ENCODE measurements at places on chromosomes 3 and 15.

DNA sequence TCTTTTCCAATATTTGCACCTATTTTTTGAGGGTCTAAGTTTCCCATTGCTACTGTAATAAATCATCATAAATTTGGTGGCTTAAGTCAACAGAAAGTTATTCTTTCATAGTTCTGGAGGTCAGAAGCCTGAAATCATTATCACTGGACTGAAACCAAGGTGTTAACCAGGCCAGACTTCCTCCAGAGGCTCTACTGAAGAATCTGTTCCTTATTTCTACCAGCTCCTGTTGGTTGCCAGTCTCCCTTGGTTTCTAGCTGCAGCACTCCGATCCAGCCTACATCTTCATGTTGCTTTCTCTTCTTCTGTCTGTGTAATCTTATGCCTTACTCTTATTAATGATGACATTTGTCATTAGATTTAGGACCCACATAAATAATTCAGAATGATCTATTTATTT is 22.0 kb upstream of the ARPP21 start:
- DNase-seq, result no peak

GRCh38 chr15:96422125-96422524 is 91.6 kb downstream of the NR2F2 start:
- DNase-seq, result no peak

- no peak for DNase-seq
These were observed 41.4 kb downstream of the SIDT1 start for GRCh38 chr3:113573728-113574127.

DNA sequence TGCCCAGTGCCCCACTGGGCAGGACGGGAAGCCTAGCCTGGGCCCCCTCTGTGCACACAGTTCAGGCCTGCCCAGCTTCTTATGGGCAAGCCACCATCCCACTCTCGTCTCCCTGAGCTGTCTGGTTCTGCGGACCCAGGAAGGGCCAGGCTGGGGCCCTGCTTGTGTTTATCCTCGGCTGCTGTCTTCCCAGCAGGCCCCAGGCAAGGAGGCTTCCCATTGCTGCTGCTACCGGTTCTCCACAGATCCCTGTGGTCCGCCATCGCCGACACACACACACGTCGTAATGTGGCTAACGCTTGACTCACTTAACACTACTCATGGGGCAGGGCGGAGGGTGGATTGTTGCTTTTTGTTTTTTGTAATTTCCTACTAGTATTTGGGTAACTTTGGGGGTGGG is 52.4 kb upstream of the SLC6A1 start:
- DNase-seq, result no peak

DNA sequence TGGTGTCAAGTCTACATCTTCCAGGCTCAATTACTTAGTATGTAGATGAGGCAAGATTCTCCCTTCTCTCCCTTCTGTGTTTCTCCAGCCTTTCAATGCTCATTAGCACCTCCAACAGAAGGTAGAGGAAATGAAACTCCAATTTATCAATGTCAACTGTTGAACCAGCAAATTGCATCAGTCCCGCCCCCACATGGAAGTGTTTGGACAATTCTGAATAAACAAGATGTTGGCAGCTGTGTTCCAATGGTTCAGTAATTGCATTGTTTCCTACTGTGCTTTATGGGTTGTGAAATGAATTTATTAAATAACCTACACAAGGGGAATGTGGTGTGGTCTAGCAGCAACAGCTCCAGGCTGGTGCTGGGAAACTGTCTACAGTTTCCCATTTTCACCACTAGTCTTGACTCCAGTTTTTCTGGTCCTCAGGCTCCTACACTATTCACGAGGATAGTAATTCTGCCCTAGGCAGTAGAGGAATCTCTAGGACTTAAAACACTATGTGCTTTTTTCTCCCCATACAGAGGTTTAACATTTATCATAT is 91.9 kb downstream of the MB21D2 start:
- no peak for DNase-seq

DNA sequence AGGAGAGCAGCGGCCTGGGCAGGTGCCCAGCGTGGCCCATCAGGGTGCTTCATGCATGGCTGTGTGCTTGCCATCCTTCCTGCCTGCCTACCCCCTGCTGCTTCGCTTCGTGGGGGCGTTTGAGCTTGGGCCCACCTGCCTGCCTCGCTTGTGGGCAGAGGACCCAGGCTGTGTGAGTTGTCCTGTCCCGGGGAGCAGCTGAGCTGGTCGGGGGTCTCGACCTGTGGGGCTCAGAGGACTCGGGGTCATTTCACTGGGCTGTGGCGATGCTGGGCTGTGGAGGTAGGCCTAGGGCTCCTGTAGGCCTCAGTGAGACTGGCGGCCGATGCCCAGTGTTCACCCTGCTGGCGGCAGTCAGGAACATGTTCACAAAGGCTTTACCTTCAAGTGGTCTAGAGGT is 12.1 kb upstream of the STAB1 start:
- no peak for DNase-seq

DNA sequence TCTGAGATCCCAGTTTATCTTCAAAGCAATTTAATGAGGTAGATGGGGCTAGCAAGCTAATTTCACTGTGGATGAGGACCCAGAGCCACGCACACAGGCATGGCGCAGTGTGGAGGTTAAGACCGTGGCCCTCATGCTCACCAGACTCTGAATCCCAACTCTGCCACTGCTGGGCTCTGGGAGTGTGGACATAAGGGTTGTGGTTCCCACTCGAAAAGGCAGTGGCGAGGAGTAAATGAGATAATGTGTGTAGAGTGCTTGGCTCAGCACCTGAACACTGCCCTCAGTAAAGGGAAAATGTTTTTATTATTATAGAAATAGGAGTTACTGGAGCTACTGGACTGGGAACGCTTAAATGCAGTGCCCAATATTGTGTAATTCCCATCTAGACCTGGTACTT is 243.5 kb upstream of the TPM1 start:
- DNase-seq, result no peak

- no peak for DNase-seq
These were observed 102.9 kb upstream of the ABHD17C start for GRCh38 chr15:80591938-80592825.

DNA sequence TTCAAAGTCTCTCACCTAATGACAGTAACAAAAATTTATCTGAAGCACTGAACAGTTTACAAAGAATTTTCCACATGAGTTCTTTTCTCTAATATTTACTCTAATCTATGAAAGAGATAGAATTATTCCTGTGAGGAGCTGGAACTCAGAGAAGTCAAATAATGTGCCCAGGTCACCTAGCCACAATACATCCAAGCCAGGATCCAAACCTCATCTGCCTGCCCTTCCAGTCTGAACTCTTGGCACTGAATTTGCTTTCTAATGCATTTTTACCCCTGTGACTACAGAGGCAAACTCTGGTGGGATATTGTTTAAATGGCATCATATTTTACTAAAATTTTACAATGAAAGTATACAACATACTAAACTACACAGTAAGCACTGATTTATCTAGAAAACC is 191.4 kb upstream of the RORA start:
- DNase-seq, result no peak

GRCh38 chr3:184335291-184335660 is 2.1 kb upstream of the FAM131A start:
- DNase-seq, result no peak

DNA sequence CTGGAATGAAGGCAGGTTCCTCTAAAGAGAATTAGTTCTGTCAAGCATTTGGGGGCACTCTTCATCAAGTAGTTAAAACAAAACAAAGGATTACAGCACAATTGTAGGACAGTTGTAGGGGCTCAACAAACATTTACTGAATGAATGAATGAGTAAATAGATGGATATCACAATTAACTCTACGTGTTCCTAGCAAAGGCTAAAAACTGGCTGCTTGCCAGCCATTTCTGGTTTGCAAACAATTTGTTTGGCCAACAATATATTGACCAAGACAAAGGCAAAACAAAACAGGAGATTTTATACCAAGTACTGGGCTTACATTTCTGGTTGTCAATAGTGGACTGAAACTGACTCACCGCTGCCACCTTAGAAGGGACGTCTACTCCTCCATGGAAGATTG is 116.8 kb downstream of the ZNF280D start:
- DNase-seq, result no peak

GRCh38 chr3:177607589-177607988 is 410.3 kb upstream of the TBL1XR1 start:
- no peak for DNase-seq

DNA sequence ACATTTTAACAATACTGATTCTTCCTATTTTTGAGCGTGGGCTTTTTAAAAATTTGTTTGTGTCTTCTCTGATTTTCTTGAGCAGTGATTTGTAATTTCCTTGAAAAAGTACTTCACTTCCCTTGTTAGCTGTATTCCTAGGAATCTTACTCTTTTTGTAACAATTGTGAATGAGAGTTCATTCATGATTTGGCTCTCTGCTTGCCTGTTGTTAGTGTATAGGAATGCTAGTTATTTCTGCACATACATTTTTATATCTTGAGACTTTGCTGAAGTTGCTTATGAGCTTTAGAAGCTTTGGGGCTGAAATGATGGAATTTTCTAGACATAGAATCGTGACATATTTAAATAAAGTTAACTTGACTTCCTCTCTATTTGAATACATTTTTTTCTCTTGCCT is 582.8 kb upstream of the BCHE start:
- no peak for DNase-seq

- no peak for DNase-seq
These were observed 244.1 kb upstream of the TBL1XR1 start for GRCh38 chr3:177441276-177441812.

DNA sequence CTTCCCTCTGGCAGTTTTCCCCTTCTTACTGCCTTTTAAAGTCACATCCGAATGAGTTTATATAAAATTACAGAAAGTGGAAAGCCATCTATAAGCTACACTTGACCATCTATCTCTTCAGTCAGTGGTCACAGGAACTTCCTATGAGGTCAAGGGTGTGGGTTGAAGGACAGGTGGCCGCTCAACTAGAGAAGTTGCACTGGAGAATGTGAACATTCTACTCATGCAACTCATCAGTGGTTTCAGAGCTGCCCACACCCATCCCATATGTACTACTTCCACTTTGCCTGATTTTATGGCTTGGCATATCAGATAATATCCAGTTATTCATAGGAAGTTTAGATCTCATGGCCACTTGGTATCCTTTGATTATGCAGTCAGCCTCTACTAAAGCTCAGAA is 57.4 kb upstream of the TMEM158 start:
- no peak for DNase-seq

DNA sequence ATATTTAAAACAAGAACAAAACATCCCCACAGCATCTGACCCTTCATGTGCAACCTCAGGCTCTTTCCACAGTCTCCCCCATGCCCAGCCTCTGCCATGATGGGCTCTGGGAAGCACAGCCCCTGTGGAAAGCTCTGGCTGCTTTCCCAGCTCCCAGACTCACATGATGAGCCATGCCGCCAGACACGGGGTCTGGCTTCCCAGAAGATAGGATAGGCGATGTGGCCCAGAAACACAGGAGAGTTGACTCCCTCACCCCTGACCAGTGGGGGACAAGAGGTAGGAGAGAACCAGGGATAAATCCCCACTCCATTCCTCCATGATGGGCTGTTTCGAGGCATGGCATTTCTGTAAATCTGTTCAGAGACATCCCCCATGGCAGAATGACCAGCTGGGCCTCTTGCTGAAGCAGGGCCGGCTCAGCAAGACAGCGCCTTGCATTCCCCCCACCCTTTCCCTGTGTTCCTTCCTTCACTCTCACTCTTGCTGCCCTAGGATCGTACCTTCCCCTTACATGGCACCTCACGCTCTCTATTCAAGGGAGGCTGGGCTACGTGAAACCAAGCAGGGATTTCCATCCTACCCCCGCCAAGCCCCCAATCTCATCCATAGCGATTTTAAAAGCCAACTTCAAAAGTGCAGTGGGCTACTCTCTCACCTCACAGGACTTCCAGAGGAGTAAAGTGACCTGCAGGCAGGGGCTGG is 192.4 kb downstream of the ABHD5 start:
- DNase-seq, result no peak

DNA sequence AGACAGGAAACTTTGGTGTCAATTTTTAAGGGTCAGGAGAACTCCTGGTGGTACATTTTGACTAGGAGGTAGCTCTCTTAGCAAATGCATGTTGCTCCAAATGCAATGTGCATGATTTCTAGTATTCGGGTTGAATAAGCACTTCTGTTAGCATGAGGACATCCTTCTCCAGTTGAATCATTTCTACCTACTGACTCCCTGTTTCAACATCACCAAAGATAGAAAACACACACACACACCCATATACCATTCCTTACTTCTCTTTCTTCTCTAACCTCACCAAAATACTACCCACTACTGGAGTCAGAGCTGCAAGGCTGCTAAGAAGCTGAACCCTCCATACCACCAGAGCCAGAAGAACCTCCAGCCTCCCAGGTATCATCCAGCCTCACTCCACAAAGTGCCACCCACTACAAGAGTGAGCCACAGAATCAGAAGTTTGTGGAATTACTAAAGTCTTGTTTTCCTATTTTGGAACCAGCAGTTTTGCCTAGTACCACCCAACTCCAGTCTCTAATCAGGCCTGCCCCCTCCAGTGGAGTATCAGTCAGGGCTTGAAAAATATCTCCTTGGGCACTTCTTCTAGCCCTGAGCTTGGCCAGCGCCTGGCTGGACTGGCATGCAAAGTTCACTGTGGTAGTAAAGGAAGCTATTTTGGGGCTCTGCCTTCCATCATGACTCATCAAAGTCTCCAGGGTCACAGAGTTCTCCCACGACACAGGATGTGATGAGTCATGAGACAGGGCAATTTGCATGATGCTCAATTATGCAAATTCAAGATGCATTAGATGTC is 110.3 kb downstream of the CYP19A1 start:
- DNase-seq, result no peak
